ENCODE measurements at places on chromosomes 6 and 20.

GRCh38 chr20:47925593-47925992 lies 140.3 kb upstream of the SULF2 start:
- no peak for DNase-seq

DNA sequence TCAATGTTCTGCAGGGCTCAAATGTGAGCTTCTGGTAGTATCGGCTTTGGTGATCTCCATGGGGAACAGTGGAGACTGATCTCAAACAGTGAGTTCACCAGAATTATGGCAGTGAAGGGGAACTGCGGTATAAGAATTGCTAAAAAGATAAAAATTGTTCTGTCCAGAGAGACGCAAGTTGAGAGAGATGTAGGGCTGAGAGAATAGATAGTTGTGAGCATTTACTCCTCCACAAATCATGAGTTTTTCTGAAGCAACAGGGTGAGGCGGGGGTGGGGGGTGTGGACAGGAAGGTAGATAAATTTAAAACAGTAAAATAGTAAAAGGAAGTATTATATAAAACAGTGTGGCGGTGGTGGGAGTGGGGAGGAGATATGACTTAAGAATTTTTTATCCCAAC lies 98.6 kb upstream of the NEDD9 start:
- no peak for DNase-seq

- no peak for DNase-seq
Observed at GRCh38 chr6:1993042-1993441, 252.4 kb downstream of the GMDS start.

- no peak for DNase-seq
Observed at GRCh38 chr6:54284161-54284860, 23.9 kb upstream of the TINAG start.

GRCh38 chr20:63059684-63060056 lies 52.9 kb upstream of the BHLHE23 start:
- DNase-seq, result no peak
